ENCODE measurements at places on chromosomes 1 and 21.

DNA sequence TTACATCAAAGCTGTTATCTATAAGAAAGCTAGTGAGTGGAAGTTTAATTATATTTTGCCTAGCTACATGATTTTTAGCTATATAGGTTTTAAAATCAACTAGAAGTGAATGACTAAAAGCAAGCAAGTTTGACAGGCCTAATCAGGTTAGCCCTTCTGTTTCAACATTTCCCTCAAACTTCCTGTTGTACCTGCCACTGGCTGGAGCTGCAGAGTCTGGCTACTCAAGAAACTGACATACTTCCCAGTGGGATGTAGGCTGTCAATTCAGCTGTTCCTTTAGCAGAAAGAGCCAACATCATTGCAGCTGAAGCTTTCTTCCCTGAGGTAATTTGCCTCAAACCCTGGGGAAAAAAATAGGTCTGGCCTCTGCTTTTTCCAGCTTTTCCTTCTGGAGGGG, 87.1 kb upstream of the TNR start:
- DNase-seq: no peak

DNA sequence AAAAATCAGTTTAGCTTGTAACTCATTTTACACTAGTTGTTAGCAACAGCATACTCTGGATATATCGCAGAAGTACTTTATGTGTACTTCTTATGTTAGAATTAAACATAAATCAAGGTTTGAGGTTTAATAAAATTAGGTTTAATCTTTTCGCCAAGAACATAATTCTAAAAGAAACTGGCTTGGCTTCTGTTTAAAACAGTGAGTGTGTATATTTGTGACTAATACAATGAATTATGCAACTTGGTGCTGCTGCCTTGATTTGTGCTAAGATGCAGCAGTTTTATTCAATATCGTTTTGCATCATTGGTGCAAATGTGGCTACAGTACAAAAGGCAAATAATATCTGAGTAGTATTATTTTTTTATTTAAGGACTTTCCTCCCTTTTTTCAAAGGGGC, 44.8 kb downstream of the USP25 start:
- no peak for DNase-seq

- DNase-seq: peak; percentile 62
Measured at GRCh38 chr1:182608845-182609610, 4.8 kb upstream of the RGS16 start.

DNA sequence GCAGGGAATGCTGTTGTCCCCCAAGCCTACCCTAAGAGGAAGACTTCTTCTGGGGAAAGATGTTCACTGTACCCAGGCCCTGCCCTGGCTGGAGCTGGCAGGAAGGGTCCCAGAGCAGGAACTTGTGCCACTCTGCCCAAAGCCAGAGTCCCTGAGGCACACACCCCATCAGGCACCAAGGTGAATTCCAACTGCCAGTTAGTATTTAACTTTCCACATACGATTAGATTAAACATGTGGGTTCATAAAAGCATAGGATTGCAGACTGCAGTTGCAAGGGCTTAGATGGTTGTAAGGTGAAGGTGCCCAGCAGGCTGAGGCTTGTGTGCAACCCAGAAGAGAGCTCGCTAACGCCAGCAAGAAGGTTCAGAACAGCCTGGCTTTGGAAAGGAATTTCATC, at the start of gene KCNE2:
Gene KCNE2 (plus strand): TSS at position 274 of the 400 bp plus-strand sequence. CDS start 6,473 bp downstream, outside the sequence.
- DNase-seq: no peak

DNA sequence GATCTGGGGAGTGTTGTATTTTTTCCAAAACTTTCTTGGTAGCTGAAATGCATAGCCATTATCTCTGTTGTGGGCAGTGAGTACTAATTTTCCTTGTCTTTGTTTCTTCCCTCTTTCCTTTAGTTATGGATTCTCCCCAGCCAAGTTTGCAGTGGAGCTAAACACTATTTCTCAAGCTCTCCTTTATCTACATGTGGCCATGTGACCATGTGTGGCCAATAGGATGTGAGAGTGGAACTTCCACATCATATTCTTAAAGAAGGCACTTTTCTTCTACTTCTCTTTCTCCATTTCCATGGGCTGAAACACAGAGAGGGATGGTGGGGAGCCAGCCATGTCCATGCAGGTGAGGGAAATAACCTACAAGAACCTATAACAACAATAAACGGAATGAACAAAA, 230.8 kb downstream of the CTH start:
- no peak for DNase-seq

- no peak for DNase-seq
Measured at GRCh38 chr1:30600706-30601105, 122.7 kb downstream of the MATN1 start.

DNA sequence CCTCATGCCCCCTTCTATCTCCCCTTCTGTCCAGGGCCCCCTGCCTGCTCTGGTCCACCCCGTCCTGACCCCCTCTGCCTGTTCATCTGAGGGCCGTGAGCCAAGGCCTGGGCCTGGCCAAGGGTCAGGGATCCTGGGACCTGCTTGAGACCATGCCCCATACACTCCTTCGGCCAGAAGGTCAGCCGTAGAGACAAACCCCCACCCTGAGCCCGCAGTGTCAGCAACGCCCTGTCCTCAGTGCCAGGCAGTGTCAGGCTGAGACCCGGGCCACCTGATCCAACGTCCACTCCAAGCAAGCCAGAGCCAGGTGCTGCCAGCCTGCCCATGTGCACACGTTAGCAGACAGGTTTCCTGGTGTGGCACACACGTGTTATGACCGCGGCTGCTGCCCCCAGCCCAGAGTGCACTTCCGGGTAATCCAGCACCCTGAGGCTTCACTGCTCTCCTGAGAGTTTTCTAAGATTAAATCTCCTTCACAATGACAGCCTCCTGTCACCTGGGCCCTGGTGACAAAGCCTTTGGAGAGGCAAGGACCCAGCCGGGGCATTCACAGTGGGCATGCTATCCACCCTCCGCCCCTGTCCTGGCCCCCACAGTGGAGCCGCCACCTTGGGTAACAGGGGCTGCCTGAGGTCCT, 10.1 kb upstream of the SAMD11 start:
- DNase-seq: no peak

GRCh38 chr1:28078262-28078661, 10.1 kb downstream of the EYA3 start:
- no peak for DNase-seq

DNA sequence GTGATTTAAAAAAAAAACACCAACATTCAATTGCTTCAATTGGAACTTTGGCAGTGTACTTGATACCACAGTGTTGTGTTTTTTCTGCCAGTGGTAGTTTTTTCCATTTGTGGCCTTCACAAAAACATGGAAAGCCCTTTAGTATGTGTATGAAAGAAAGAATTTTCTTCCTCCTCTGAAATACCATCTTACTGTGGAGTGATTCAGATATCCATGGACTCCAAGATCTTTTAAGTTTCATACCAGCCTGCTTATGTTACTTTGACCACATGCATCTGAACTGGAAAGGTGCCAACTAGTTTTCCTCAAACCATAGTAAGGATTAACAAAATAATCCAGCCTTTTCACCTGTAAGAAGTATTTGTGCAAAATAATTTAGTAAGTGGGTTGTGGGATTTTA, 3.4 kb downstream of the PPP2R5A start:
- no peak for DNase-seq

GRCh38 chr1:185488808-185489207, 171.8 kb upstream of the IVNS1ABP start:
- DNase-seq: no peak

DNA sequence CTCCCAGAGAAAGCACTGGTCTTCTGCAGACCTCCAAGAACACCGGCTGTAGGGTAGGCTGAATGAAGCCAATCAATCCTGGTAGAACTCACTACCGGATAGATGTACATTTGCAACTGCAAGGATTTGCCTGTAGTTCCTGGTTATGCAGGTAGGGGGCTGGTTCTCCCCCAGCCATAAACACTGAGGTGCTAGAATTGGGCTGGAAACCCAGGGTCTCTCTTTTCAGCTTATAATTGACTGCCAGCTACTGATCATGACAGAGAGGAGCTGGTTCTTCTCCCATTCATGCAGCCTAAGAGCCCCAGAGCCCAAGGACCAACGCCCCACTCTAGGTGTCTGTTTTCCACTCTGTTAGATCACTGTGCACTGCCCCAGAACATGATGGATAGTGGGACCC, 21.5 kb upstream of the MTARC2 start:
- DNase-seq: no peak

DNA sequence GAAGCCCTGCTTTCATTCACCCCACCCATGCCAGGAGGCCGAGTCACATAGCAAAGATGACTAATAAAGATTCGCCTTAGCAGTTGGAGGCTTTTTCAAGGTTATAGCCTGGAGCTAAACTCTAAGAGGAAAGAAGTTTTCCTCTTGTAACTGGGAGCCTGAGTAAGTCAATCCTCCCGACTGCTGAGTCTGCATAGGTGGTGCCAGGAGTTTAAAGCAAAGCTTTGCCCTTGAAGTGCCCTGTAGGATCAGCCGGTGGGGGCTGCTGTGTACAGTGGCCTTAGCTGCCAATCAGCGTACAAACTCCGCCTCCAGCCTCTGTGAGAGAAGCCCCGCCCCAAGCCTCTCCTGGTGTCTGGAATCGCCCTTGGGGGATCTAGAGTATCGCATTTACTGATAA, 147.5 kb upstream of the SPATA6 start:
- no peak for DNase-seq

DNA sequence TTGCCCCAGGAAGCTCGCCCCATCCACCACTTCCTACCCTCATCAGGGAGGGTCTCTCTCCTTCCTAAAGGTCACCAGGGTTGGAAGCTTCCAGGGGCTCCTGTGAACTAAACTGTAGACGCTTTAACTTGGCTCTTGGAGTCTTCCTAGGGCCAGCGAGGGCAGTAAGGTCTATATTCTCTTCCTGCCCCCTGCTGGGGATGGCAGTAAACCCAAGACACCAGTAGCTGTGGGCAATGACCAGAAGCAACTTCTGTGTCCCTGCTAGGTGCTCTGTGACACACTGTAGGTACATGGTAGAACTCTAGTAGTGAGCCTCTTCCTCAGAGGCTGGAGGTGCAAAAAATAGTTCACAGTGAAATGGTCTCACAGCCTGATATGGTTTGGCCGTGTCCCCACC, 30.0 kb downstream of the KCND3 start:
- no peak for DNase-seq

DNA sequence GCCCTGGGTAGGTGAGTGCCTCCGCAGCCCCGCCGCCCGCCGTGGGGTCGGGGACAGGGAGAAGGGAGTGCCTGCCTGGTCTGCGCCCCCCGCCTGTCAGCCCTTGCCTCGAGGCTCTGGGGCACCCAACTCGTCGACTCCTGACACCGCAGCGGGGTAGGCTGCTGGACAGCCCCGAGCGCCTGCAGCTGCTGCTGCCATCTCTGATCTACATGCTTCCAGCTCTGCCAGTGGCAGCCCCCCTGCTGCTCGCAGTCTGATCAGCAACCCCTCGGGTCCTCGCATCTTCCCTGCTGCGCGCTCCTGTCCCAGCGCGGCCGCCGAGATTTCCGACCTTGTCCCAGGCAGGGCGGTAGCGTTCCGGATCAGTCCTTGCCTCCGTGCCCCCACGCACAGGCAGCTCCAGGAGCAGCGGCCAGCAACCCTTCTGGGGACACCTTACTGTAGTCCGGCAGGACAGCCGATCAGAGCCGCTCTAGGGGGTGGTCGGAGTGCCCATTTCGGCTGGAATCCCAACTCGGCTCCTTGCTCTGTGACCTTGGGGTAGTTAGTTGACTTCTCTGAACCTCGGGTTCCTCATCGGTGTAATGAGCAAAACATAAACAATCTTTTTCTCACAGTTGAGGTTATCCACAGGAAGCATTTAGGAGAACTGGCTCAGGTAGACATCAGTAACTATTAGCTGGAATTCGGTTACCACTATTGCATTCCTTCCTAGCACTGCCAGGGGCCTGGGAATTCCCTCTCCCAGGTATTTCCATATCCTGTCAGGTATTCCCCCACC, 540 bp downstream of the BCAN start:
- no peak for DNase-seq

DNA sequence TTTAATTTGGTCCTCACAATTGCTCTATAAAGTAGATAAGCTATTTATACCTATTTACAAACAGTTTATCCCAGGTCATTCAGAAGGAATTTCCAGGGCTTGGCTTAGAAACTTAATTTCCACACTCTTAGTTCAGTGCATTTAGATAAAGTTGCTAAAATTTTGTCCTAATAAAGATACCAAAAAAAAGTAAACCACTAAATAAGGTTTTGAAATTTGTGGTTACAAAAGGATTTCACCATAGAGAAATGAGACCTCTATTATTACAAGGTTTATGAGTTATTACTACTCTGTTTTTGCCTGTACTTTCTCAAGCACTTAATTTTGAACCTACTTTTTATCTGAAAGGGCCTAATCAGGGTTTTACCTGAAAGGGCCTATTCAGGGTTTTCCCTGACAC, 22.4 kb downstream of the PTPN22 start:
- DNase-seq: no peak

- DNase-seq: no peak
Measured at GRCh38 chr1:204529371-204529895, 13.2 kb downstream of the MDM4 start.

DNA sequence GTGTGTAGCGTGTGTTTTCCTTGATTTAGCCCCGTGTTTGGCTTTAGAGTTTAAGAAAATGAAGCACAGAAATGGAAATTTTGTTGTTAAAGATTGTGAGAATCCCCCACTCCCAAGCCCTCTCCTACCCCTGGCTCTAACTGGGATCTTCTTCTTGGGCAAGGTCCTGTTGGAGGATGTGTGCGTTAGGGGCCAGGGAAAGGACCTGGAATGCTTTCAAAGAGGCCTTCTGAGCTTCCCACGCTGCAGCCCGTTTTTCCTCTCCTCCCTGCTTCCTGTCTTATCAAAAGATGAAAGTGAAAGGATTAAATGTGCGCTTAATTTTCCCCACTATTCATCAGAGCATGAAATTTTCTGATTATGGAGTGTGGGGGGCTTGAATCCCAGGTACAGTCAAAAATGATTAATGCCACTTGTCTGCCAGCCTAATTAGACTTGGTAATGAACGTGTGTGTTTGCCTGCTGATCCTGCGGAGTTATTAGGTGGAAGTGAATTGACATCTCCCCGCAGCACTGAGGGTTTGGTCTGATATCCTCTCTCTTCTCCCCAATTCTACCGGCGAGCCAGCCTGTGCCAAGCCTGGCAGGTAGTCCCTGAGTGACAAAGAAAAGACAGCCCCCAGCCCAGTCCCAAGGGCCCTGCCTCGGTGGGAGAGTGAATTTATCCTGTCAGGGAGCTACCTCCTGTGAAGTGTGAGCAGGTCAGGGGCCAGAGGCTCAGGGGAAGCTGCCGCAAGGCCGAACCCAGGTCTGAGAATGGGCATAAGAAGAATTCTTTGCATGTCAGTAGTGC, 4.9 kb downstream of the RASSF5 start:
- DNase-seq: no peak

- DNase-seq: no peak
Measured at GRCh38 chr1:207333620-207334019, 12.1 kb downstream of the CD55 start.

GRCh38 chr1:160858097-160858496, 4.6 kb downstream of the CD244 start:
- no peak for DNase-seq

GRCh38 chr1:224183591-224184312, 712 bp downstream of the DEGS1 start:
- peak; percentile 90 for DNase-seq

GRCh38 chr1:150268340-150268704, 494 bp downstream of the APH1A start:
- peak; percentile 62 for DNase-seq

GRCh38 chr1:9558946-9559545, 19.8 kb downstream of the SLC25A33 start:
- DNase-seq: no peak

Data from muscle of back (tissue), 13 donors.